ENCODE measurements at places on chromosomes 6 and 20.

GRCh38 chr6:130923350-130923749, 96.1 kb downstream of the SMLR1 start:
- DNase-seq: no peak

DNA sequence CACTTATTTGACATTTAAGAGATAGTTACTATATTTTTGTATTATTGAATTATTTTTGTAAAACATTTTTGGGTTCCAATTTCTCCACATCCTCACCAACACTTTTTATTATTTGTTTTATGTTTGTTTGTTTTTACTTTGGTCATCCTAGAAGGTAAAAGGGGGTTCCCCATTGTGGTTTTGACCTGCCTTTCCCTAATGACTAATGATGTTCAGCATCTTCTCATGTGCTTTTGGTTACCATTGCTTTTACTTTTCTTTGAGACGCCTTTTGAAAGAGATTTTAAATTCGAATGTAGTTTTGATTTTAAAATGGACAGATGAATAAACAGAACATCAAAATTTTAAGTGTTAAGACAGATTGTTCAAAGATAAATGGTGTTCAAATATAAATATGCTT, 46.9 kb downstream of the AK9 start:
- no peak for DNase-seq

DNA sequence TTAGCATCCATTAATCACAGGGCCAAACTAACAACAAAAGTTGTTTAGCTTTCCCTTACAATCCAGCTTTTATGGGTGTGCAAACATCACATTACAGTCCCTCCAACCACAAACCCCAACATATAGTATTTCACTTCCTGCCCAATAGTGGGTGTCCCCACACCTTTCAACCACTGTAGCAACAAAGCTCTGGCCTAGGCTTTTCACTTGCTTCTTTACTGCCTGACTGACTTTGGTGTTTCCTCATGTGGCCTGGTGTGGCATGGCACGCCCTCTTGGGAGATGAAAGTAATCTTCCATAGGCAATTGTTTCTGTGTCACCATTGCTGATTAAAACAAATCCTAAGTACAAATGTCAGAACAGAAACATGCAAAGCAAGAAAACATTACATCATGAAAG, 46.3 kb downstream of the MCM8 start:
- DNase-seq: peak; percentile 72

- no peak for DNase-seq
These were observed 9.3 kb downstream of the CDS2 start for GRCh38 chr20:5136096-5136495.

DNA sequence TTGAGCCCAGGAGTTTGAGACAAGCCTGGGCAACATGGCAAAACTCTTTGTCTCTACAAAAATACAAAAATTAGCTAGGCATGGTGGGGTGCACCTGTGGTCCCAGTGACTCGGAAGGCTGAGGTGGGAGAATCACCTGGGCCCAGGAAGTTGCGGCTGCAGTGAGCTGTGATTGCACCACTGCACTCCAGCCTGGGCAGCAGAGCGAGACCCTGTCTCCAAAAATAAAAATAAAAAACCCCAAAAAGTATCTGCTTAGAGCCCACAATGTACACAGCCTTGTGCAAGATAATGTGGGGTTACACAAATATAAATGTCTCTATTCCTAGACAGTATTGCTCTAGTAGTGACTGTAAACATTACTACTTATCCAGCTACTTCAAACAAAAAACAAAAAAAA, 5.9 kb downstream of the ESF1 start:
- no peak for DNase-seq

DNA sequence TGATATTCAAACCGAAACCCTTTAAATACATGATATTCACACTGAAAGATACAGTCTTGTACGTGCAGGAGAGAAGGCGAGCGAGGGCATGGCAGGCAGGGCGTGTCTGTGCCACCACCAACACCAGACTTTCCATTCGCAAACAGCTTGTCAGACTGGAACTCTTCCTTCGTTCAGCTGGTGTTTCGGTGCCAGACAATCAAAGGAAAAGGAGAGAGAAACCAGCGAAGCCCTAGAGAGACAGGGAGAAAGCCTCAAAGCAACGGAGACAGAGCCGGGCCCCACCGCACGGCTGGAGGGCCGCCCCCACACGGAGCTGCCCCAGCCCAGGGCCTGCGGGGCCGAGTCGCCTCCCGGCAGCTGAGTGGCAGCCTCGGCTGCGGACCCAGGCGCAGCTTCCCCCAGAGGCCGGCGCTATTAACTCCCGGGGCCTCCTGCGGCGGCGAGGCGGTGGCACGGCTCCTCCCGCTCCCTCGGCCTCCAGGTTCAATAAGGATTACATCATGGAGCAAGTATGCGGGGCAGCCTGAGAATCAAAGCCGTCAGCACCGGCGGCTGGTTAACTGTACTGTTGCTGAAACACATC, 32.1 kb upstream of the NR2E1 start:
- DNase-seq: no peak

DNA sequence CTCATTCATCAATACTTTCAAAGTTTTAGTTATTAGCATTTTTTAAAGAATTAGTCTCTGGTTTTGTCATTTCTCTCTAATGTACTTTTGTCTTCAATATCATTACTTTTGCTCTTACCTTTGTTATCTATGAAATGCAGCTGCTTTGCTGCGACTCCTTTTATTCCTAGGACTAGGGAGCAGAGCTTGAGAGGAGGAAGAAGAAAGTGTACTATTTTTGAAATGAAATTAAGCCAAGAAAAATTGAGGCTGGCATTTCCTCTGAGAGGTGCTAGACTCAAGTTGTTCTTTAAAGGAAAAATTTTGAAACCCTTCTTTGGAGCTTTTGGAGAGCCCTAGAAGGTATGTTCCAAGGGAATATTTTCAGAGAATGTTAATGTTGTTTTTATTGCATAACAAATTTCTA, 48.3 kb upstream of the MRAP2 start:
- no peak for DNase-seq
